ENCODE measurements at places on chromosomes 3 and 15.

GRCh38 chr3:123256256-123256655 lies 54.5 kb downstream of the SEC22A start:
- no peak for DNase-seq

GRCh38 chr3:121943431-121943830 lies 49.2 kb downstream of the SLC15A2 start:
- DNase-seq = no peak

DNA sequence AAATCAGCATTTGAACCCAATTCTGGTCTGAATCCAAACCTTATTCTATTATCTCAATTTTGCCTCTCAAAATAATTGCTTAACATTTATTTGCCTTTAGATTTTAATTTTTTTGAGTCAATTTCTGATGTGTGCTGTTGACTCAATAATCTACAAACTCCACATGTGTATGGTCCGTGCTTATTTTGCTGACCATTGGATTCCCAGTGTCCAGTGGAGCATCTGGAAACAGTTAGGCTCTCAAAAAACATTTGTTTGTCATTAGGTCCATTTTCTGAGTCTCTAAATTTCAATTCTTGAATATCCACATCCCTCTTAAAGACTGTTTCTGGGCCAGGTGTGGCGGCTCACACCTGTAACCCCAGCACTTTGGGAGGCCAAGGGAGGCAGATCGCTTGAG lies 19.2 kb upstream of the MYZAP start:
- DNase-seq = no peak

GRCh38 chr3:124282751-124283651 lies 291.1 kb upstream of the ROPN1 start:
- DNase-seq = no peak

DNA sequence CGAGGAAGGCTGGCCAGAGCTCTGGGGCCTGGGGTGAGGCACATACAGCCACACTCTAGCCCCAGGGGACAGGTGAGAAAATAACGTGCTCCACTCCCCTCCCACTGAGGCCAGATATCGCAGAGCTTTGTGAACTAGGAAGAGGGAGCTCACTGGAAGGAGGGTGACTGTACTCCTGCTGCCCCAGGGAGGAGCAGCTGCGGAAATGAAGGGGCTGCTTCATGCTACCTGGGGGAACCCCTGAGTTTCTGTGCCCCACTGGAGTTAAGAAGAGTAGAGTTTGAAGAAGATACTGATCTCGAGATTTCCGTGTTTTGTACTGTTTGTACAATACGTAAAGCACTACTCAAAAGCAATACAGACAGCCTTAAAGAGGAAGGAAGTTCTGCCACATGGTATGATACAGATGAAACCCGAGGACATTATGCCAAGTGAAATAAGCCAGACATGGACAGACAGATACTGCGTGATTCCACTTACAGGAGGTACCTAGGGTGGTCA lies 44.6 kb downstream of the CMTM6 start:
- peak; percentile 40 for DNase-seq

GRCh38 chr15:73949496-73949895 lies 23.2 kb downstream of the LOXL1 start:
- DNase-seq = no peak

- no peak for DNase-seq
Observed at GRCh38 chr15:70245932-70246622, 148.4 kb upstream of the TLE3 start.

DNA sequence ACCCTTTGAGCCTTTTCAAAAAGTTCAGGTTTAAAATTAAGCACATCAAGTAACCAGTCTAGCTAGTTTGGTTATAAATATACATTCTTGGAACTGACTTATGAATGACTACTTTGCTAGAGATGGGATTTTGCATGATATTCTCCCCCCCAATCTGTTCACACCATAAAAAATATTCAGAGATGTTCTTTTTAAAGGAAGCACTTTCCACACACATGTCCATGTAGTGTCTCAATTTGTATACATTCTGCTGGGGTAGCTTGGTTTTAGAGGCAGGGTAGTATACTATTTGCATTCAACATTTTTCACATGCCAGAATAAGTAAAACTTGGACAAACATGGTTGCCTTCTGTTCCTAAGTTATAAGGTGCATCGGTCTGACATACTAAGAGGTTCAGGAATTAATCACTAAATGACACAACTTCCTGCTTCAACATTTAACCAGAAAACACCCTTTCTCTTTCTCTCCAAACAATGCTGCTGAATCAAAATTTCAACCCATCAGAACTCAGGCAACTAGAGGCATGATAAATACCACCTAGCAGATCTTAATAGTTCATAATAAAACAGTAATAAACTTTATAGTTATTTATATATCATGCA lies 57.0 kb downstream of the SUMF1 start:
- DNase-seq = no peak

- DNase-seq = no peak
Observed at GRCh38 chr15:60326824-60327654, 70.7 kb downstream of the ANXA2 start.

DNA sequence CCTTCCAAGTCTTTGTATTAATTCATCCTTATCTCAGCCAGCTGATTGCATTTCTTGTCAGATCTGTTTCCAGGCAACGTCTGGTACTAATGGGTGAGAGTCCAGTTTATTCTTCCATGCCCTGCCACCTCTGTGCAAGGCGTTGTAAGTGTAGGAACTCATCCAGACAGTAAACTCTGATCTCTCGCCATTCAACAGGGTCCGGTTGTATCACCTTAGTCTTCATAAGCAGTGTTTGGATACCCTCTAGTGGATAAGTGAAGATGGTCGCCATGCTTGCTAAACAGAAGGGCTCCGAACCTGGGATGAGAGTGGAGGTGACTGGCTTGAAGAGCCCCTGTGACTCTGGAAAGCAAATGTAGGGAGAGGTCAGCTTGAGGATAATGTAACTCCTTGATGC lies 51.6 kb upstream of the CMTM7 start:
- DNase-seq = no peak

DNA sequence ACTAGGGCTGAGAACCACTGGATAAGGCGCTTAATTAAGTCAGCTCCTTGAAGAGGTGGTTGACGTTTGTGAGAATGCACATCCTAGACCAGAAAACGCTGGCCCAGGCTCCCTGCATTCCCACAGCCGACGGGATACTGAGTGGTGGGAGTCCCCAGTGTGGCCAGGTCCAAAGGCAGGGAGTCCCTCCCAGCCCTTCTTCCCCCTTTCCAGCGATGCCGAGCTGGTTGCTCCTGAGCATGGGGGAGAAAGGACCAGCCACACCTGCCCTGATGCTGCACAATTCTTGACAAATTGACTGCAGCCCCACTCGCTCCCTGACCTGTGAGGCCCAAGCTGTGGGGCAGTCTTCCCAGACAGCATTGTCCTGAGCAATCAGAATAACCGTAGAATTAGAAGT lies 79.5 kb upstream of the PXYLP1 start:
- DNase-seq = no peak

DNA sequence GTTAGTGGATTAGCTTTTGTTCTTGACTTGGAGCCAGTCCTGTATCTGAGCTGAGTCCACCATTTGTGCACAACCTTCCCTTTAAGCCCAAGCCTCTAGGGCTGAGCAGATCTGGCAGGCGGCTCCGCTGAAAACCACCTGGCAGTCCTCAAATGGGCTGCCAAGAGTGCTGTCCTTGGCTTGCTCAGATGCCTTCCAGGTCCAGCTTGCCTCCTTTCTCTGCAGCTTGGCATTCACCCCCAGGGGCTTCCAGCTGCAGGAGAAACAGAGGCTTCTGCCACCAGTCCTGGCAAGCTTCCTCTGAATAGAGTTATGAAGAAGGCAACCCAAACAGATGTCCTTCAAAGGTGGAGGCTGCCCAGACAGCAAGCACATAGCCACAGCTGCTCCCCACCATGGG lies 96.7 kb downstream of the LRTM1 start:
- no peak for DNase-seq

GRCh38 chr3:50534681-50535330 lies 31.4 kb upstream of the CACNA2D2 start:
- no peak for DNase-seq

DNA sequence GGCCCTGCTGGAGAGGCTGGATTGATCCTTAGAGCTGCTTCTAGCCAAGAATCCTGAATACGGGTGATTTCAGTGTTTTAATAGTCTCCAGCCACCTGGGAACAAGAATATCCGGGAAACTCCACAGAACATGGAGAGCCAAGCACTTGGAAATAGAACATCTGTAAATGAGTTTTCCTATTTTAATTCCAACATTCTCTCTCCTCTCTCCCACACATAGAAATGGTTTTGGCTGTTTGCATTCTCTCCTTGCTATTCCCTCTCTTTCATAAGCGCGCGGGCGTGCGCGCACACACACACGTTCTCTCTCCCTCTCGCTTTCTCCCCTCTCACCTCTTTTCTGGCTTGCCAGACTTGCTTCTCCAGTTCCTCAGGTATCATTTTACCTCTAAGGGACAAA lies 50.6 kb downstream of the GADL1 start:
- no peak for DNase-seq

DNA sequence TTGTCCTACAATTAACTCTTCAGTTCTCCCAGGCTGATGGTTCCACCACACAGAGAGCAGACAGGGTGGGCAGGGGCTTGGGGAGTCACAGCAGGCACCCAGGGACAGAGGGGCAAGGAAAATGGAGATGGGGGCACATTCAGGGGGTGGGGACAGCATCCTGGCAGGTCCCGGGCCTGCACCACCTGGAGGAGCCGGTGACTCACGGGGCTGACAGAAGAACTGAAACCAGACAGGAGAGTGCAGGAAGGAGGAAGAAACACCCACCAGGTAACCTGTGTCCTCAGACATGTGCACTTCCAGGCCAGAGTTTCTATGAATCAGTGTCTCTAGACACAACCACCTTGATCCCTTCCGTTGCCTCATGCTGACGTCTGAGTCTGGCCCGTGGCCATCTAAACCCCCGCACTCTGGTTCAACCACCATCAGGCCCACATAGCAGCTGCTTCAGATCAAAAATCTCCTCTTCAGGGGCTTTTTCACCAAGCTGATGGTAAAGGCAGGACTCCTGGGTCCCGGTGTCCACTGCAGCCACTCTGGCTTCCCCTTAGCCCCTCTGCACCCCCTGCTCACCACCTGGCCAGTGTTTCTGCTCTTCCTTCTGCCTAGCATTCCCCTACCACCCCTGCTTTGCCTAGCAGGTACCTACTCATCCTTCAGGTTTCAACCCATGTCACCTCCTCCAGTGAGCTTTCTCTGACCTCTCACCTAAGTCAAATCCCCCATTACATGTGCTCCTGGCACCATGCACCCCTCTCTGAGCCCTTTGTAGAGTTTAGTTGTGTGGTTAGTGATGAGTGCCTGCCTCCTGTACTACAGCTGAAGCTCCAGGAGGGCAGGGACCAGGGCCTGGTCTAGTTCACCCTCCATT lies 16.5 kb upstream of the CYP11A1 start:
- no peak for DNase-seq

- no peak for DNase-seq
Observed at GRCh38 chr15:34613301-34613700, 29.9 kb upstream of the GOLGA8B start.

DNA sequence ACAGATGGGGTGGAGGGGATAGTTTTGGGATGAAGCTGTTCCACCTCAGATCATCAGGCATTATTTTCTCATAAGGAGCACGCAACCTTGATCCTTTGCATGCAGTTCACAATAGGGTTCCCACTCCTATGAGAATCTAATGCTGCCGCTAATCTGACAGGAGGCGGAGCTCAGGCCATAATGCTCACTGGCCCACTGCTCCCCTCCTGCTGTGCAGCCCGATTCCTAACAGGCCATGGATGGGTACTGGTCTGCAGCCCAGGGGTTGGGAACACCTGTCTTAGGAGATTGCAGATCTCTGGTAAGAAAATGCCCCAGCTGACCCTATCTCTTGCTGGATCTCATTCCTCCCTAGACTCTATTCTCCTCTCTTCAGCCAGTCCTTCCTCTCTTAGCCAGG lies 6.8 kb downstream of the CSTA start:
- no peak for DNase-seq

DNA sequence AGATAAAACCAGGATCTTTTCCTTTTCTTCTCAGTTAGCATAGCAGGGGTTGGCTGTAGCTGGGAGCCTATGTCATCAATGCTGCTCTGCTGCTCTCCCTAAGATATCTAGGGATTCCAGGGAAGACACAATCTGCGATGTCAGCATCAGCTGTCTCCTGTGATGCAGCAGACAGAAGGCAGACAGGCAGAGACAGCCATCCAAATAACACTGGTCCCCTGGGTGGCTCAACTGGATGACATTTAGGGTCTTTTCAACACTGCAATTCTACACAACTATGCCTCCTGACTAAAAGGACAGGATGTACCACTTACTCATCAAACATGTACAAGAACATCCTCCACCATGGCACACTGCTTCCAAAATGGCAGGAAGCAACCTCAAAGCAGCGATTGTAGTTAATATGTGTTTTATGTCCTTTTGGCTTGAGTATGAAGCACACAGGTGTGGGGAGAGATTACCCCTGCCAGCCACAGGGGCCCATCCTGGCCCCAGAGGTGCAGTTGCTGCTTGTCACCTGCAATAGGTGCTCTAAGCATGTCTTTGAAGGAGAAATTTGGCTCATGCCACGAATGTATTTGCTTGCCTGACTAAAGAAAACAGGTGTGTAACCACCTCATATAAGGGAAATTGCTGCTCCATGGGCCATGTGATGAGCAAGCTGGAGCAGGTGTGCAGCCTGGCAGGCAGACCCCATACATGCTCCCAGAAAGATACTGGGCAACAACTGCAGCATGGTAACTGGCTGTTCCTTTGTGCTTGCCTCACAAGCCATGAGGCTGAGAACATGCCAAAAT lies 357.8 kb downstream of the VPS13C start:
- no peak for DNase-seq

DNA sequence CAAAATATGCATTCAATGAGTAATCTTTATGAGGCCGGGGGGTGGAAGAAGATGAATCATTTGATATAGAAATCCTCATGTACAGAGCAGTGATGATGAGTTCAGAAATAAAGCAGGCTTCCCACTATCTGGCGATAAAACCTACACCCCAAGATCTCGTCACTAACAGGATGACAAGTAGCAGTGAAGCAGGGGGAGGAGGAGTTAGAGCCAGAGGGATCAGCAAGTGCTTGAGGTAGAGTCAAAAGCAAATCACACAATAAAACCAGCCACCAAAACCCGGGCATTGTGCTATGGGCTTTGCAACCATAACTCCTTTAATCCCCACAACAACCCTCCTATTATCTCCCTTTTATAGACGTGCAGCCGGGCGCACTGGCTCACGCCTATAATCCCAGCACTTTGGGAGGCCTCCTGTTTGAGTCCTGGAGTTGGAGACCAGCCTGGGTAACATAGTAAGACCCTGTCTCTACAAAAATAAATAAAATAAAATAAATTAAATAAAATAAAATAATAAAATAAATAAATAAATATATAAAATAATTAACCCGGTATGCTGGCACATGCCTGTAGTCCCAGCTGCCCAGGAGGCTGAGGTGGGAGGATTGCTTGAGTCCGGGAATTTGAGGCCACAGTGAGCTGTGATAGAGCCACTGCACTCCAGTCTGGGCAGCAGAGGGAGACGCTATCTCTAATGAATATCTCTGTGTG lies 53.0 kb downstream of the STARD5 start:
- DNase-seq = no peak
